Activated naive CD4-positive, alpha-beta T cell (primary cell): ENCODE measurements at places on chromosomes 3 and 15.

GRCh38 chr15:45668386-45668785, 33.6 kb downstream of the SQOR start:
- DNase-seq, result no peak

DNA sequence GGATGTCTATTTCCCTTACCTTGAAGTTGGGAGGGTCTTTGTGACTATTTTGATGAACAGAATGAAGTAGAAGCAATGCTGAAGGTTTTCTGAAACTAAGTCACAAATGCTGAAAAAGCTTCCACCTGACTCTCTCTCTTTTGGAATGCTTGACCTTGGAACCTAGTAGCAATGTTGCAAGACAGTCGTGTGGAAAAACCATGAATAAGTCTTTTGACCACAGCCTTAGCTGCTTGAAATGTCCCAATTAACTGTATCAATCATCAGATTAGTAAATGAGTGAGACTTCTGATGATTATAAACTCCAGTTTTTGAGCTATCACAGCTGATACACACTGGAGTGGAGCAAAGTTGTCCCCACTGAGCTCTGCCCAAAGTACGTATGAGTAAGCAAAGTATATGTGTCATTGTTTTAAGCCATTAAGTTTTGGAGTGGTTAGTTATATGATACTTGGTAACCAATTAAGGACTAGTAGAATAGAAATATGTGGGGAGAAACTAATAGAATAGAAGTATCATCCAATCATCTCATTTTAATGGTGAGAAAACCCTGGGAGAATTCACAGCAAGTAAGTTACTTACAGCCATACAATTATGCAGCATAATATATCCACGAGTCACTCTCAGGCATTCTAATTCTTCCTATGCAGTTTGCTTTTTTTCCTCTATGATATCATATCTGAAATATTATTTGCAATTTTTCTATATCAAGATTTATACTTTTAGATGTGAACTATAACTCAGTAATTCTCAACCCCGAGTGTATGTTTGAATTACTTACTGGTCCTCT, 1010.6 kb downstream of the ROBO2 start:
- DNase-seq, result no peak

DNA sequence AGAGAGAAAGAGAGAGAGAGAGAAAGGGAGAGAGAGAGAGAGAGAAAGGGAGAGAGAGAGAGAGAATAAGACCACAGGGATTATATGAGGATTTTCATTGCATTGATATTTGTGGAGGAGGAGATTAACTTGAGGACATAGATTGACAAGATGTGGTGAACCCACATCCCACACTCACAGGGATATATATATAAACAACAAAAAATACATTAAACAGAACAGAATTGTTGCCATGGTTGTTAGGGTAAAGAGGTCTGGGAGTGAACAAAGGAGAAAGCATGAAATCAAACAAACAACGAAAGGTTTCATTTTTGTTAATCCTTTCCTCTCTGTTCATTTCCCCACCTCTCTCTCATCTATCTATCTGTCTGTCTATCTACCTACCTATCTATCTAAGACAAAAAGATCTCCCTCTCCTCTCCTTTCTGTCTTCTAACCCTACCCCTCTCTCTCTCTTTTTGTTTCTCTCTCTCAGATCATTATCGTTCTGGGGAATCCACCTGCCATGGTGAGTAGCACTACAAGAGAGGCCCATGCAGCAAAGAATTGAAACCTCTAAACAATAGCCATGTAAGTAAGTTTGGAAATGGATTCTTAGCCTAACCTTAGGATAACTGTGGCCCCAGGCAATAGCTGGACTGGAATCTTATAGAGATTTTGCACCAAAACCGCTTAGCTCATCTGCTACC, 280.9 kb downstream of the RAP2B start:
- DNase-seq, result no peak

DNA sequence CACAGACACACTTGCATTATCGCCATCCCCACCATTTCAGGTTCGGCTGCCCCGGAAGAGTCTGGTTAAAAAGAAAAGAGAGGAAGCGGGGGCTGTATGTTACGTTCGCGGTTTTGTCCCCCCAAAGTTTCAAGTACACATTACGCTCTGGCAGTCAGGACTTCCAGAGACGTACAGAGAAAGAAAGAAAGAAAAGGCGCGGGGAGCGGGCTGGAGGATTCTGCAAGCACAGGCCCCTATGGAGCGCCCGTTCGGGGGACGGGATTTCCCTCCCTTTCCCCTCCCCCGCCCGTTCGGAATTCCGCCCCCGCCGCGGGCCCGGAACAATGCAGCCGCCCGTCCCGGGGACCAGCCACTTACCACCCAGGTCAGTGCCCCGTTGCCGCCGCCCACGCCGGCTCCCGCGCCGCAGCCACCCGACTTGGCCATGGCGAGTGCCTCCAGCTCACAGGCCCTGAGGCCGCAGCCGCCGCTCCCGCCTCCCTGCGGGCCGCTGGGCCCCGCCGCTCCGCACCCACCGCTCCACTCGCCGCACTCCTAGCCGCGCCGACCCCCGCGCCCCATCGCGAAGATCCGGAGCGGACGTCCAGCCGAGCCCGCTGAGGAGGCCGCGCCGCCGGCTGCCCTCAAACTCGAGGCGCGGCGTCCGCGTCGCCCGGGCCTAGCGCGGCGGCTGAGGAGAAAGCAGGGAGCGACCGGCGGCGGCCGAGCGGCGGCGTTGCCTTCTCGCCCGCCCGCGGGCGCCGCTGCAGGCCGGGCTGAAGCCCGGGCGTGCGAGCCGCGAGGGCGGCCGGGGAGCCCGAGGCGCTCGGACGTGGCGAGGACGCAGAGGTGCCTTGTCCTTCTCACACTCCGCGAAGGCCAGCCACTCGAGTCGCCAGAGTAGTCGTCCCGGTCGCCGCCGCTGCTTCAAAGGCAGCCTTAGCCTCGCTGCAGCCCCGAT, 567 bp downstream of the TOP2B start:
- DNase-seq, result peak; percentile 53

DNA sequence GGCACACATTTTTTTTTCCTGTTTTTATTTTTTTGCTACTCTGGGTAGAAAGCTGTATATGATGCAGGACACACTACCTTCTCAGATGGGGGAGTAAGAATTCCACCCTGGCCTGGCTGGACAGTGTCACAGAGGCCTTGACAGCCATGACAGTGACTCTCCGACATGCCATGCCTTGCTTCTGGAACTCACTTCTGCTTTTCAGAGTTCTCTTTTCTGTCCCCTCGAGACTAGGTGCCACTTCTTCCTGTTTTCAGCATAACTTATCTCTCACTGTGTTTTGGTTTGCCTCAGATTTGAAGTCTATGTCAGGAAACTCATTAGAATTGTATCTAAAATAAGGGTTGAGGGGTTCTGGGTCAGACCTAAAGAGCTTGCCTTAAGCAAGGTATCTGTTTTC, 69.1 kb upstream of the SEC13 start:
- no peak for DNase-seq

DNA sequence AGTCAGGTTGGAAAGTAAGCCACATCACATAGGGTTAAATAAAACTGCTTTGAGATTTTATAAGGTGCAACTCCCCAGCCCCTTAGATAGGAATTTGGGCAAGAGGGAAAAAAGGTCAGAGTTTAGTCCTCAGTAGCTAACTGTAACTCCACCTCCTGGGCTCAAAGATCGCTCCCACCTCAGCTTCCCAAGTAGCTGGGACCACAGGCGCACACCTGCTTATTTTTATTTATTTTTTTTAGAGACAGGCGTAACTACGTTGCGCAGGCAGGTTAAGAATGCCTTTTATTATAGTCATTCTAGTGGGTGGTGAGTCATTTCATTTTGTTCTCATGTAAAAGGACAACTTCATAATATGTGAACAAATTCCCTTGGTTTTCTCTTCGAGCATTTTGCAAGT, 14.7 kb downstream of the TM2D3 start:
- DNase-seq, result no peak

GRCh38 chr3:136750209-136750896, 1.8 kb downstream of the STAG1 start:
- no peak for DNase-seq

DNA sequence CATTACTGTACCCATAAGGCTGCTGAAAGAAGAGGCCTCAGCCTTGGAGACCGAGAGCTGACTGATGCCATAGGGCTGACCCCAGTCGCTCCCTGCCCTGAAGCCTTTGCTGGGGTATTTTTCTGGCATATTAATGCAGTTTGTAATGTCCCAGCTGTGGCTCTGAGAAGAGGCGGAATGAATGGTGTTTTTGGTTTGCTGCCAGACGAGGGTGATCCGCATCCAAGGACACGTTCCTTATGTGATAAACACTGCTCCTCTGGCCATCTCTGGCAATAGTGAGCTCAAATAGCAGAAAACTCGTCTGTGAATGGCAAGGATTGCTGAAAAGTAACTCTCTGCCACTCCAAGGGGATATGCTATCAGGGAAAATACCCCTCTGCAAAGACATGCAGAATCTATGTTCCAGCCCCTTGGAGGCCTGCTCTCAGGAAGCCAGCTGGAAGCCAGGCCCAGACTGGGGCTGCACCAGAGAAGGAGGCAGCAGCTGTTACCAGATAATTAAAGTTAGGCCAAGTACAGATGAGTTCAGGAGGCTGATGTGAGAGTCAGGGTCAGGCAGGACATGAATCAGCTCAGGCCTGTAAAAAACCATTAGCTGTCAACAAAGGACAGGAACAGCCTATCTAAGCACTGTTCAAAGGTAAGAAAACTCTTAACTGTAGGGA, 28.9 kb upstream of the KLHL6 start:
- DNase-seq, result no peak

- no peak for DNase-seq
These were observed 97.2 kb upstream of the TSPAN3 start for GRCh38 chr15:77168141-77168540.

DNA sequence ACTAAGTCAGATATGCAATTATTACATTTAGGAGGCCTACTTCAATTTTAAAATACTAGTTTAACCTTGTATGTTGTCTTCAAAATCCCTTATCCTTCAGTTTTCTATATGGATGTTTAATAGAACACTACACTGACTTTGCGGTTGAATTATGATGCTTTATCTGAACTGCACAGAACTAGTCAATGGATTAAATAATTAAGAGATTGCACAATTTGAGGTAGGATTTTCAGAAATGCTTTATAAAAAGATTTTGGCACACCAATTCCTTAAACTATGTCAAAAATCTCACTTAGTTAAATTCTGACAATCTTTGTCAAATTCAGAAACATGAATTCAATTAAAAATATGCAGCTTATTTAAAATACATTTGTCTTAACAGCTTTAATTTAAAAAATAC, 28.1 kb downstream of the ATOSA start:
- DNase-seq, result no peak

GRCh38 chr15:74726774-74727164, 1.4 kb upstream of the CYP1A1 start:
- no peak for DNase-seq

GRCh38 chr3:96101006-96101560, 713.3 kb upstream of the EPHA6 start:
- no peak for DNase-seq

- DNase-seq, result no peak
These were observed 32.5 kb upstream of the TMOD3 start for GRCh38 chr15:51796847-51797401.

DNA sequence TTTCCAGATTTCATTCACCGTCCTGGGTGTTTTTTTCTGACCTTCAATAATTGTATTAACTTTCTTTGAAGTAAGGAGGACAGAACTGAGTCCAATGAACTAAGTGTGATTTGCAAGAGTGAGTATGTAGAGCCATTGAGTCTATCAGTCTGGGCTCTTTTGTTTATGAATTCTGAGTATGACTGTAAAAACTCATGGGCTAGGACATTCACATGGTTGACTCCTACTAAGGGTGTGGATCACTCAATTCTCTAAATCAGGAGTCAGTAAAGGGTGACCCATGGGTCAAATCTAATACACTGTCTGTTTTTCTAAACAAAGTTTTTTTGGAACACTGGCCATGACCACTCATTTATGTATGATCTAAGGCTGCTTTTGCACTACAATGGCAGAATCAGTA, 269.0 kb downstream of the ZNF385D start:
- no peak for DNase-seq

- no peak for DNase-seq
These were observed 136.7 kb downstream of the SMAD6 start for GRCh38 chr15:66838671-66839239.

DNA sequence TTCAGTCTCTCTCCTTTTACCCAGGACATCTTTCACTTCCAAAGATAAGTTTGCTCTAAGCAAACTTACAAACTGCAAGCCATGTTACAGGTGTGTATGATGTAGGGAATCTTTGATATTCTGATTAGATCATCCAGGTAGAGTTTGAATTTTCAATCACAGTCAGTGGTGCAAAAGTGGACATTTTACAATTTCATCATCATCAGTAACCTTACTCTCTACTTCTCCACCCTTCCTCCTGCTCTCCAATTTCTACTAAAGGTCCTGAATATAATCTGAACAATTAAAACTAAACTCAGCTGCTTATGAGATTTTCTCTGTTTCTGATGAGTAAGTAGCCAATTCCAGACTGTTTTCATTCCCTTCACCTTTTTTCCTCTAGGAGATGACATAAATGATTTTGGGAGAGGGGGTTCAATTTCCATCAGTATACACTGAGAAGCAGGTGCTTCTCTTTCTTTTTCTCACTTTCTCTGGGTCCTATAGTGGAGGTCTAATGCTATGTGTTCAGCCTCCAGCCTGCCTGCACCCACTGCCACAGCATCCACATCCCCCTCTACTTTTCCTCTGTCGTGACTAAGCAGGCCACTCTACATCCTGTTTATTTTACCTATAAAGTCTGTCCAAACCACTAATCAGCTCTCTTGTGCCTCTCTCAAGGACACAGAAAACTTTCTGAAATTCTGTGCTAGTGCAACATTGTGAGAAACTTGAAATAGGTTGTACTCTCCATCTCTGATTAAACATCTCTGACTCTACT, 27.6 kb downstream of the SUCNR1 start:
- DNase-seq, result no peak

GRCh38 chr3:126373682-126374601, 16.7 kb upstream of the KLF15 start:
- DNase-seq, result no peak

GRCh38 chr3:151556596-151556995, 95.7 kb upstream of the IGSF10 start:
- no peak for DNase-seq

- DNase-seq, result no peak
These were observed 471.8 kb downstream of the GBE1 start for GRCh38 chr3:81289676-81290075.

- no peak for DNase-seq
These were observed 96.4 kb upstream of the IGSF10 start for GRCh38 chr3:151557068-151557840.

GRCh38 chr3:192915304-192915703, 2.4 kb downstream of the MB21D2 start:
- DNase-seq, result no peak

- no peak for DNase-seq
These were observed 560.6 kb downstream of the PDCD6IP start for GRCh38 chr3:34359064-34359463.
